ENCODE measurements at places on chromosomes 16 and 17. TPM values are rescaled to one million over a fixed set of nuclear protein-coding genes. Genes with fewer than 3 reads are reported as not detected.

Gene IL17C
- not detected for total RNA-seq

DNA sequence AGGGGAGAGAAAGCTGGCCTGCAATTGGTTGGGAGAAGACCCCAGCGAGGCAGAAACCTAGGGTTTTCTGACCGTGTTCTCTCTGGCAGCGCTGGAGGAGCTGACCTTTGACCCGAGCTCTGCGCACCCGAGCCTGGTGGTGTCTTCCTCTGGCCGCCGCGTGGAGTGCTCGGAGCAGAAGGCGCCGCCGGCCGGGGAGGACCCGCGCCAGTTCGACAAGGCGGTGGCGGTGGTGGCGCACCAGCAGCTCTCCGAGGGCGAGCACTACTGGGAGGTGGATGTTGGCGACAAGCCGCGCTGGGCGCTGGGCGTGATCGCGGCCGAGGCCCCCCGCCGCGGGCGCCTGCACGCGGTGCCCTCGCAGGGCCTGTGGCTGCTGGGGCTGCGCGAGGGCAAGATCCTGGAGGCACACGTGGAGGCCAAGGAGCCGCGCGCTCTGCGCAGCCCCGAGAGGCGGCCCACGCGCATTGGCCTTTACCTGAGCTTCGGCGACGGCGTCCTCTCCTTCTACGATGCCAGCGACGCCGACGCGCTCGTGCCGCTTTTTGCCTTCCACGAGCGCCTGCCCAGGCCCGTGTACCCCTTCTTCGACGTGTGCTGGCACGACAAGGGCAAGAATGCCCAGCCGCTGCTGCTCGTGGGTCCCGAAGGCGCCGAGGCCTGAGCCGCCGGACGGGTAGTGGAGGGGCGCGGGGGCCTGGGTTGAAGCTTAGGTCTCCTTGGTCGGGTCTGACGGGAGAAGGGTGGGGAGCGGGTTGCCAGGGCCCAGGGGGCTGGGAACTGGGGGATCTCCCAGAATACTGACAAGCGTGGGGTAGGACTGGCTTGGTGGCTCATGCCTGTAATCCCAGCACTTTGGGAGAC, 7.4 kb upstream of the PYDC1 start:
- no peak for DNase-seq

GRCh38 chr17:6313835-6314234, 121.1 kb downstream of the AIPL1 start:
- DNase-seq = no peak

- no peak for DNase-seq
Observed at GRCh38 chr16:505479-506245, 21.9 kb upstream of the CAPN15 start.

DNA sequence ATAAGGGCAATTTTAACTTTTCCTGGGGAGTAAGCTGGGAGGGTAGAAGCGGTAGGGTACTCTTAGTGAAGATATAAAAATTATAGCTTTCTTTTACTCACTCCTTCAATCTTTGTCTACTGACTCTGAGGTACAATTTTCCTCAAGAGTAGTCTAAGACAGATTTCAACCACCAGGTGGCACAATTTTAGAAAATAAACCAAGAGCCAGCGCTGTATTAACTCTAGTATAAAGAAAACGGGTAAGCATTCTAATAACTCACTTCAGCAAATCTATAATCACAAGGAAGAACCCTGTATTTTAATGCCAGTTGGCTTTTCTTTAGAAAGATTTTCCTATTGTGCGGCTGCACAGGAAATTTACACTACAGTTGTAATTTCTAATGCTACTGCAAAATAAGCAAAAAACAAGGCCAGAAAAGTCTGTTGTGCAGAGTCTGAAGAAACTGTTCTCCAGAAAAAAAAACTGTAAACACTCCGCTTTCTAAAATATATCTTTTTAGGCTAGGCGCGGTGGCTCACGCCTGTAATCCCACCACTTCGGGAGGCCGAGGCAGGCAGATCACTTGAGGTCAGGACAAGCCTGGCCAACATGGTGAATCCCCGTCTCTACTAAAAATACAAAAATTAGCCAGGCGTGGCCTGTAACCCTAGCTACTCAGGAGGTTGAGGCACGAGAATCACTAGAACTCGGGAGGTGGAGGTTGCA, 1.9 kb downstream of the CMC2 start:
- DNase-seq = no peak

Gene ALOX12
- total RNA-seq = 19.5 TPM

DNA sequence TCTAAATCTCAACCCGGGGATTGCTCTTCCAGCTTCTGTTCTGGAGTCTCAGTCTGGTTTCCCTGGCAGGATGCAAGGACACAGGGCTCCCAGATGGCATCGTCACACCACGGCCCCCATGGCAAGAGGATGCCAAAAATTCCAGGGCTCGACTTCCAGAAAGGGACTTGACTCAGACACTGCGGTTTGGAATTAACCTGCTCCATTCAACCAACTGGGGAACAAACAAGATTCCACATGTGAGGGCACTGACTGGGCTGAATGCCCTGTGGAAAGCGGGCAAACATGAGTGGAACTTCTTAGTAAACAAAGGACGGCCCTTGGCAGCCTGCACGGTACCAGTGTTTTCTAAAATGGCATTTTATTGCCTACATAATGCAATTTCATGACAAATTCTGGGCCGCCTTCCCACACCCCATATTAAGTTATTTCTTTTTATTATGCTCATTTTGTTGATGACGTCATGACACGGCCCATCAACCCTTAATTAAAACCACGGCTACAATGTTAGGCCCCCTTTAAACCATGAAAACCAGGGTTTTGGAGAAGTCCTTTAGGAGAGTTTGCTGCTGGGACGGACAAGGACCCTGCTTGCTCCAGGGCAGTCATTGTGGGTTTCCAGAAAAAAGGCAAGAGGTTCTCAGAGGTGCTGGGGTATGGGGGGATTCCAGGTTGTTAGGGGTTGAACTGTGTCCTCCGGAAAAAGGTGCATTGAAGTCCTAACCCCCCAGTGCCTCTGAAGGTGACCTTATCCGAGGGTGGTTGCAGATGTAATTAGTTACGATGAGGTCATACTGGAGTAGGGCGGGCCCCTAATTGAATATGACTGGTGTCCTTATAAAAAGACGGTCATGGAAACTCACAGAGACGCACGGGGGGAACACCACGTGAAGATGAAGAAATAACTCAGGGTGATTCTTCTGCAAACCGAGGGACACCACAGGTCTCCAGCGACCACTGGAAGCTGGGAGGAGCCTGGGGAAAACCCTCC, 205.6 kb downstream of the FOXL1 start:
- DNase-seq = no peak

DNA sequence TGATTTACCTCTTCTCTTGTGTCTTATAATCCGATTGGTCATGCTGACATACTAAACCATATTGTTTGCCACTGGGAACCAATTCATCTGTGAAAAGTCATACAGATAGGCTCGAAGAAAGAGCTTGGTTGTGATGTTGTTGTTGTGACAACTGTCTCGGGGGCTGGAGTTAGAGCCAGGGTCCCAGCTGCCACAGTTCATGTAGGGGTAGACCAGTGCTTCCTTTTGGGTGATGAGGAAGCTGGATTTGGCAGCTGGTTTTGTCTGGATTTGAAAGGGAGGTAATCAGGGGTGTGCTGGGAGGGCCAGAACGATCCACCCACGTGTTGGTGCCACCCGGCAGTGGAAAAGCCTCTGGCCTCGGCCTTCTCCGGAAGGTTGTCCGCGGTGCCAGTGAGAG, 438.1 kb downstream of the WWOX start:
- DNase-seq = no peak

- DNase-seq = no peak
Observed at GRCh38 chr16:1290063-1290501, 19.4 kb upstream of the UBE2I start.

GRCh38 chr17:33686171-33686570, 393.1 kb upstream of the ASIC2 start:
- DNase-seq = no peak

Gene CCL14
- total RNA-seq = 22.9 TPM

Gene MYH8
- total RNA-seq = not detected

DNA sequence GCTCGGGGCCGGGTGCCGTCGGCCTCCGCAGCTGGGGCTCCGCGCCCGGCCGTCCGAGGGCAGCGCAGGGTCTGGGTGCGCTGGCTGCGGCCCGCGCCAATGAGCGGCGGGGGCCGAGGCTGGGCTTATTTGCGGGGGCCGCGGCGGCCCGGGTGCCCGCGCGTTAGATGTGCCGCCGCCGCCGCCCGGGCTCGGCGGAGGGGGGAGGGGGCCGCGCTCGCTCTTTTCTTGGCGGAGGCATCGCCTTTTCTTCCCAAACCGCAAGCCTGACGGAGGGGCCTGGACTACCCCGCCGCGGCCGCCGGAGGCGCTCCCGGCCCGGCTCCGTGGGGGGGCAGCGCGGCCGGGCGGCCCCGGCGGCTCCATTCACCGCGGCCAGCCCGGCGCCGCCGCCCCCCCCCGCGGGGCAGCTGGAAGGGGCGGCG, at the start of gene NOTUM:
NOTUM (minus strand) TSS at position 101 of the 425 bp plus-strand sequence. CDS start 278 bp downstream, outside the sequence.
- no peak for DNase-seq

- no peak for DNase-seq
Observed at GRCh38 chr17:48409607-48410006, 20.4 kb downstream of the SKAP1 start.

Gene PALB2
- 16.1 TPM for total RNA-seq

Data from suprapubic skin (tissue), 4 donors.